ENCODE measurements at places on chromosomes 13 and 19.

- no peak for DNase-seq
These were observed 34.4 kb downstream of the PIP5K1C start for GRCh38 chr19:3665681-3666544.

- no peak for DNase-seq
These were observed 118.5 kb downstream of the IRS2 start for GRCh38 chr13:109667807-109668291.

GRCh38 chr13:41700790-41701310 lies 243.5 kb downstream of the RGCC start:
- DNase-seq: no peak

- no peak for DNase-seq
These were observed 20.8 kb upstream of the ZNF835 start for GRCh38 chr19:56692206-56692895.

- no peak for DNase-seq
These were observed 3.9 kb downstream of the OSCAR start for GRCh38 chr19:54096617-54097106.

GRCh38 chr13:76925115-76925514 lies 23.2 kb upstream of the ACOD1 start:
- no peak for DNase-seq

- DNase-seq: no peak
These were observed 1.7 kb upstream of the PNKP start for GRCh38 chr19:49869009-49869483.

GRCh38 chr19:54183431-54183830 lies 5.9 kb downstream of the MBOAT7 start:
- DNase-seq: no peak

DNA sequence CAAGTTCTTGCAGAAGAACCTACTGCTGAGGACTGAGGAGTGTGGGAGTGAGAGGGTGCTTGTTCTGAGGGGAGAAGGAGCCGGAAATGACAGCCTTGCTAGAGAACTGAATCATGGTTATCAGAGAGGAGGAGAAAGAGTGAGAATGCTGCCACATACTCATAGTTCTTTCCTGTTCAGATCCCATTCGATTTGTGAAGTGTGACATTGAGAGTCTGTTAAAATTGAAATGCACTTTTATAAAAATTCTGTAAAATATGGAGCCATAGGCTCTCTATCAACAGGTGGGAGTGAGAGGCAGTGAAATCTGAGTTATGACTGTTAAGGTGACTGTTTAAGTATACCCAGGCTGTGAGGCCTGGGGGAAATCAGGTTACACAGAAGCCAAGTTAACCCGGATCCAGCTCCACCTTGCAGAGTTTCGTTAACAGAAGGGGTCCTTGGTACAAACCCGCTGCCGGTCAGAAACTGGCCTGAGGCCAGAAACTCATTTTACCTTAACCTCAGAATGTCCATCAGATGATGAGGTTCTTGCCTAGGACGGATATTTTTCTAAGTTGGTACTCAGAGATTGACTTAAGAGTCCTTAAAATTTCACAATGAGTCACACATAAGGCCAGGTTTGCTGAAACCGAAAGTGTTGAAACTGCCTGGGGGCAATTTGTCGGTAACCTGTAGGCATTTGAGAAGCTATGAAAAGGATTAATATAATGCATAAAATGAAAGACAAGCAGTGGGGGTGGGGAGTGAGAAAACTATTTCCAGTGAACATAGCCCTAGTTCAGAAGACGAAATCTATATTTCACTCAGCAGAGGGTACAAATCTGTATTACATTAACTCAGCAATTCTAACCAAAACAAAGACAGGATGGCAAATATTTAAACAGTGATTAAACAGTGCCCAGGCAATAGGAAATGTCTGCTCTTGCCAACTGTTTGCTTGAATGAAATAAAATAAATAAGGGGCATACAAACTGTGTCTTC lies 350.5 kb downstream of the KCNRG start:
- peak; percentile 77 for DNase-seq

GRCh38 chr19:31906111-31906871 lies 439.1 kb upstream of the ZNF507 start:
- DNase-seq: no peak

- DNase-seq: no peak
These were observed 2612.9 kb upstream of the PCDH20 start for GRCh38 chr13:64028551-64028950.

- DNase-seq: no peak
These were observed 4.8 kb downstream of the ISYNA1 start for GRCh38 chr19:18433015-18433691.
